ENCODE measurements at places on chromosomes 4 and X.

GRCh38 chr4:27218013-27218412 is 357.4 kb downstream of the STIM2 start:
- H3K27me3 ChIP-seq: no peaks in the 10 kb centered on the region
- H3K36me3 ChIP-seq: no peaks in the 10 kb centered on the region
- H3K4me1 ChIP-seq: no peaks in the 10 kb centered on the region

GRCh38 chr4:7721984-7722551 is 217.6 kb downstream of the AFAP1 start:
- no peaks in the 10 kb centered on the region for H3K4me1 ChIP-seq
- no peaks in the 10 kb centered on the region for H3K27me3 ChIP-seq
- no peak for DNase-seq
- H3K36me3 ChIP-seq: no peaks in the 10 kb centered on the region

GRCh38 chrX:69076088-69076487 is 89.2 kb downstream of the PJA1 start:
- DNase-seq: no peak
- H3K4me1 ChIP-seq: no peaks in the 10 kb centered on the region
- H3K27ac ChIP-seq: no peak overlapping the region

DNA sequence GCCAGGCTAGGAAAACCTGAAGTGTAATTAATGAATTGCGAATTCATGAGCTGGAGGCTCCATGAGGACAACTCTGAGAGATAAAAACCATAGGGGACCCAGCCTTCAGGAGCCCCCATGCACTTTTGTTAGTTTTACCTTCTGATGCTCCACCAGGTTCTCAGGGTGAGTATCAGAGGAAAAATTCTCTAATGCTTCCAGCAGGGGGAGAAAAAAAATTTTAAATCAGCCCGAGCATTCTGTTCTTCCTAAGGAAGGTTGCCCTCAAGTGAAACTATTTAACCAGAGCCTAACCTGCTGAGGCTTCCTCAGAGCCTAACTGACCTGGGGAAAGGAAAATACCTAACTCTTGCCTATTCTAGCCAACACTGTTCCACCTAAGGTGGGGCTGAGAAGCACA is 552.6 kb downstream of the PPARGC1A start:
- H3K4me1 ChIP-seq: peaks cover 27% of the 10 kb centered on the region
- H3K36me3 ChIP-seq: no peaks in the 10 kb centered on the region
- no peak for DNase-seq
- no peak overlapping the region for H3K4me3 ChIP-seq
- no peak overlapping the region for H3K27ac ChIP-seq

DNA sequence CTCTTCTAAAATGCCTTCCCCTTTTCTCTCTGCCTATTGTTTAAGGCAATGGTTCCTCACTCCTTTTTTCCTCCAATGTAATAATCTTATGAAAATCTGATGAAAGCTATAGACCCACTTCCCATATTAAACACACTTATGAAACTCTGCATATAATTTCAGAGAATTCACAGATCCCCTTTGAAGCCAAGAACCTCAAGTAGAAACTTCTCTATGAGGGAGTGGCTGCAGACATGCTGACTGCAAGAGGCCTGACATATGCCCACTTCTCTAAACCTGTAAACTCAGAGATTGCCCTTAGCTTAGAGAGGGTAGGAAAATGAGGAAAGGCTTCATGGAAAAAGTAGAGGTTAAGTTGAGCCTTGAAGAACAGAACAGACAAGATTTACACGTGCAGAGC is 37.6 kb downstream of the TAB3 start:
- no peak overlapping the region for H3K27ac ChIP-seq
- peaks cover 20% of the 10 kb centered on the region for H3K36me3 ChIP-seq
- DNase-seq: no peak
- H3K4me1 ChIP-seq: no peaks in the 10 kb centered on the region

DNA sequence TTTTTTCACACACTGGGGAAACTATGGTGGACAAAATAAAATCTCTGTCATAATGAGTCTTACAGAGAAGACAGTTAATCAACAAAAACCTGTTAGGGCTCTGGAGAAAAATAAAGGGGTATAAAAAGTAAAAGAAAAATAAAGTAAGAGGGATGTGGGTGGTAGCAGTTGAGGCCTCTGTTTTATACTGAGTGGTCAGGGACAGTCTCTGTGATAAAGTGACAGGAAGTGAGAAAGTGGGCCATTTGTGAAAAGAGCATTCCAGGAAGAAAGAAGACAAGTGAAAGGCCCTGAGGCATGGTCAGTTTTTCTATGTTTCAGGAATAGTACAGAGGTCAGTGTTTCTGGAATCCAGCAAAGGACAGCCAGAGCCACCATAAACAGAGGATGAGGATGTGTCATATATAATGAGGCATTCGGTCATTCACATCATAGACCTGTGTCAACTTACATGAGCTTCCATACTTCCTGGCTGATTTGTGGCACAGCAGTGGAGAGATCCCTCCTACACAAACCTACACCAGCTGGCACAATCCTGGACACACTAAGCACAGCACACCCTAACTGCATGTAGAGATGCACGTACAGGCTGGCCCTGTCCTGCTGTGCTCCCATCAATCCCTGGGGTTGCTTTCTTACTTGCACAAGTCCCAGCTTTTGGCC is 64.4 kb upstream of the NAP1L5 start:
- DNase-seq: no peak
- no peak overlapping the region for H3K27ac ChIP-seq
- no peaks in the 10 kb centered on the region for H3K27me3 ChIP-seq
- H3K4me3 ChIP-seq: no peak overlapping the region
- no peaks in the 10 kb centered on the region for H3K36me3 ChIP-seq
- no peaks in the 10 kb centered on the region for H3K4me1 ChIP-seq

DNA sequence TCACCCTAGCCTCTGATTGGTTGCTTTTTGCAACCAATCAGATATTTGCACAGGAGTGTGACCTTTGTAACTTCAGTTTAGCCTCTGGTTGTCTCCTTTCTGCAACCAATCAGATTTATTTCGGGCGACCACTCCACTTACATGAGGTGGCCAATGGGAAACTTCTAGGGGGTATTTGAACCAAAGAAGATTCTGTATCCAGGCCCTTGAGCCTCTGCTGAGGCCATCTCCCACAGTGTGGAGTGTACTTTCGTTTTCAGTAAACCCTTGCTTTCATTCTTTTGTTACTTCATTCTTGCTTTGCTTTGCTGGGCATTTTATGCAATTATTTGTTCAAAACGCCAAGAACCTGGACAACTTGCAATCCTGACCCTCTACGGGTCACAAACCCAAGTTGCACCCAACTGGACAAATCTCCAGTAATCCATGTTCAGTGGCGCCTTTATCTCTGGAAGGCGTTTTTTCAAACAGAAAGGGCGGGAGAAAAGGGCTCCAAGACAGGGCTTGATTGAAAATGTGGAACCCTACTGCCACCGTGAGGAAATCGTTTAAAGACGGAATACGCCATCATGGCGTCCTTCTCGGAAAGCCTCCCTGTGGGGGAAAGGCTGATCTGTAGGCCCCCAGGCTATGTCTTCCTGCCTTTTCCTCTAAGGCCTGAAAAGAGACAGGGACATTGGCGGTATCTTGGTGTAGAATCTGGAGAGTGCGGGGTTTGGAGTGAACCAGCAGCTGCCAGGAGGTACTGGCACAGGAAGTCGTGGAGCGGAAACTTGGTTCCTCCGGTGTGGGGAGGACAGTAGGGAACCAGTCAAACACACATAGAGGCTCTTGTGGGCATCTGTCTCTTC is 184.6 kb downstream of the OR13H1 start:
- no peaks in the 10 kb centered on the region for H3K4me1 ChIP-seq
- H3K4me3 ChIP-seq: no peak overlapping the region
- no peak for DNase-seq
- H3K27ac ChIP-seq: no peak overlapping the region

GRCh38 chr4:98338761-98339438 is 77.7 kb downstream of the RAP1GDS1 start:
- no peak overlapping the region for H3K4me3 ChIP-seq
- H3K36me3 ChIP-seq: peaks cover 21% of the 10 kb centered on the region
- H3K27ac ChIP-seq: no peak overlapping the region
- no peaks in the 10 kb centered on the region for H3K27me3 ChIP-seq

DNA sequence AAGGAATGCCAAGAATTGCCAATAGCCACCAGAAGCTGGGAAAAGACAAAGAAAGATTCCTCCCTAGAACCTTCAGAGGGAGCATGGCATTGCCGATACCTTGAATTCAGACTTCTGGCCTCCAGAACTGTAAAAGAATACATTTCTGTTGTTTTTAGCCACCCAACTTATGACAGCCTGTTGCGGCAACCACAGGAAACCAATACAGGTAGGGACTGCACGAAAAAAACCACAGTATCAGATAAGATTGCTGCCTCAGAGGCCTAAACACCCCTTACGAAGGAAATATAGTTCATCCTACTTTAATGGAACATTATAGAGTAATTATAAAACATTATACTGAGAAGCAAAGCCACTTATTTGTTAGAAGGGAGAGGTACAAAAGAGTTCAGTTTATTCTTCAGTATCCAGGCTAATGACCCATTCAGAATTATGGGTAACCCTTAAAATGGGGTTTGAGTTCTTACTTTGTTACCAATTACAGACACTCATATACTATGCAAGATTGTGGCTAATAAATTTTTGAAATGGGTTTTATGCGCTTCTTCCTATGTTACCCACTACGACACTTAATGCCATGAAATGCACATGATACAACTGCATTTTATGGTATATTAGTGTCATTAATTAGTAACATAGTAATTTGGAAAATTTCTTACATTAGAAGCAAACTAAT is 37.4 kb upstream of the SMIM10L2A start:
- H3K4me1 ChIP-seq: peaks cover 17% of the 10 kb centered on the region
- no peak overlapping the region for H3K27ac ChIP-seq
- no peaks in the 10 kb centered on the region for H3K36me3 ChIP-seq
- H3K4me3 ChIP-seq: no peak overlapping the region

- H3K27me3 ChIP-seq: no peaks in the 10 kb centered on the region
- H3K4me3 ChIP-seq: no peak overlapping the region
- no peak overlapping the region for H3K27ac ChIP-seq
- no peak for DNase-seq
Measured at GRCh38 chr4:176359590-176359989, 39.8 kb downstream of the SPCS3 start.

DNA sequence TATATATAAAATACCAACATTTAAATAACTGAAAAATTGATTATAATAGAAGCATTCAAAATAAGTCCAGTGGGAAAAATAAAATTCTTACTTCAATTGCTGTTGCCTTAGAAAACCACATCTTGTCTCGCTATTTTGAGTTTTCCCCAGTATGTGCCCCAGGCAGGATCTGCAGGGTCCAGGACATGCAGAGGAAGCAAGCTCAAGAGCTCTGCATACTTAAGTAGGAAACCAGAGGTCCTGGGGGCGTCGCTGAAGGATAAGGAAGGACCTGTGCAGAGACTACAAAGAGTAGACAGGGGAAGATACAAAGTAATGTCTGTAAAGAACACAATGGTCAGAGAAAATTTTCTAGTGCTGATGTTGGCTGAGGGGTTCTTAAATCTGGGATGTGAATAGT is 310.5 kb upstream of the EMCN start:
- H3K4me1 ChIP-seq: no peaks in the 10 kb centered on the region
- no peak overlapping the region for H3K4me3 ChIP-seq
- DNase-seq: no peak

DNA sequence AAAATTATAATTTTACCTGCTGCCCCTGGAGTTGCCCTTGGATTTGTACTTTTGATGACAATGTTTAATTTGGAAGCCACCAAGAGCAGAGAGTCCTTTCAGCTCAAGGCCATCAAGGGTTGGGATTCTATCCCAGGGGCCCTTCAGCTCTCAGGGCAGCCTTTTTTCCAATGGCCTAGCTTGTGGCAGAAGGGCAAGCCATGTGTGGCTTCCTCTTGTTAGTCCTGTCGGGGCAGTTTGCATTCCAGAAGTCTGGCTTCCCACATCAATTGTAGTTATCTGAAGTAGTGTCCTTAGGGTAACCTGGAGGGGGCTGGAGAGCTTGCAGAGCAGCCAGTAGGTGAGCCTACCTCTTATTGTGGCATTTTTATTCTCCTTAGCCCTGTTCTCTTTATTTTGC is 569.4 kb downstream of the TRAM1L1 start:
- DNase-seq: no peak
- no peaks in the 10 kb centered on the region for H3K27me3 ChIP-seq
- H3K4me3 ChIP-seq: no peak overlapping the region
- H3K27ac ChIP-seq: no peak overlapping the region
- H3K36me3 ChIP-seq: no peaks in the 10 kb centered on the region
- no peaks in the 10 kb centered on the region for H3K4me1 ChIP-seq

- no peaks in the 10 kb centered on the region for H3K4me1 ChIP-seq
- H3K27ac ChIP-seq: no peak overlapping the region
- no peak overlapping the region for H3K4me3 ChIP-seq
- no peak for DNase-seq
- H3K27me3 ChIP-seq: no peaks in the 10 kb centered on the region
Measured at GRCh38 chr4:3257556-3258482, 8.9 kb downstream of the MSANTD1 start.

DNA sequence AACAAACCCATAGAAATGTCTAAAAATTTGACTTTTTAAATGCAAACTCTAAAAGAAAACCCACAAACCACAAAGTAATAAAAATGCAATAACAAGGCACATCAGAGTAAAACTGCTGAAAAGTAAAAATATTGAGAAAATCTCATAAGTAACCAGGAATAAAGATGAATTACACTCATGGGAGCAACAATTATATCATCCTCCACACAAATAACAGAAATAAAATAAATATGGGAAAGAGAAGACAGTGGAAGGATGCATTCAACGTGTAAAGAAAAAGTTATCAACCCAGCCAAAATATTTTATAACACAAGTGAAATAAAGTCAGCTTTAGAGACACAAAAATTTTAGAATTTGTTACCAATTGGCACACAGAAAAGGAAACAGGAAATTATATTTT is 1420.2 kb downstream of the PCDH18 start:
- no peaks in the 10 kb centered on the region for H3K27me3 ChIP-seq
- no peaks in the 10 kb centered on the region for H3K36me3 ChIP-seq
- no peak overlapping the region for H3K27ac ChIP-seq
- DNase-seq: no peak
- H3K4me3 ChIP-seq: no peak overlapping the region
- peaks cover 13% of the 10 kb centered on the region for H3K4me1 ChIP-seq

GRCh38 chrX:80316526-80316925 is 103.7 kb upstream of the TENT5D start:
- no peak overlapping the region for H3K4me3 ChIP-seq
- H3K4me1 ChIP-seq: no peaks in the 10 kb centered on the region
- no peak for DNase-seq
- no peak overlapping the region for H3K27ac ChIP-seq
